NCI-H2171 (cell line): ENCODE measurements at places on chromosomes 5 and 9.
A peak's percentile ranks its signal among the peaks of the same experiment; 100 is the strongest.

DNA sequence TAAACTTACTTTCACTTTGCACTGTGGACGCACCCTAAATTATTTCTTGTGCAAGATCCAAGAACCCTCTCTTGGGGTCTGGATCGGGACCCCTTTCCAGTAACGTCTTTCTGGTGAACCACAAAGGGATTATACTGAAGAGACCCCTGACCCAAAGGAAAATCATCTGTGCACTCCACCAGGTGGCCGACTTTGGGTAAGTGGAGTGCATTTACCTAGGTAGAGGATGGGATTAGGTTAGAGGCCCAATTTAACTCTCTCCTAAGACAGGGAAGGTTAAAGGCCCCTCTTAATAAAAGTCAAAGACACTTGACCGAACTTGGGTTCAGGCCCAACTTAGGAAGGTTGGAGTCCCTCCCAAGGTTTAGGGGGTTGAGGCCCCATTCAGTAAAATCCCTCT, 8.2 kb upstream of the PAIP1 start:
- DNase-seq: no peak

DNA sequence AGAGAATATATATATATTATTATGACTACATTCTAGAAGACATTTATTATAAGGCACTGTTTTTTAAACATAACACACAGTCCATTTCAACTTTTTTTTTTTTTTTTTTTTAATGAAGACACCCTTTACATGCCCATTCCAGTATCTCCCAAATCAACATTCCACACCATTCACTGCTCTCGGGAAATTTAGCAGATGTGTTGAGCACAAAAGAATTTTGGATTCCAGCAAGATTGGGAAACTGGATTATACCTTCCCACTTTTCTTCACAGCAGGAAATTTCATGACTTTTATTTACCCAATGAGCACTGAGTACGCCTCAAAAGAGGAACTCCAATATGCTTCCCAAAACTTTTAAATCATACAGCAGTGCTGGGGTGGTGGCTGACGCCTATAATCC, 333.6 kb upstream of the DAB2 start:
- no peak for DNase-seq

DNA sequence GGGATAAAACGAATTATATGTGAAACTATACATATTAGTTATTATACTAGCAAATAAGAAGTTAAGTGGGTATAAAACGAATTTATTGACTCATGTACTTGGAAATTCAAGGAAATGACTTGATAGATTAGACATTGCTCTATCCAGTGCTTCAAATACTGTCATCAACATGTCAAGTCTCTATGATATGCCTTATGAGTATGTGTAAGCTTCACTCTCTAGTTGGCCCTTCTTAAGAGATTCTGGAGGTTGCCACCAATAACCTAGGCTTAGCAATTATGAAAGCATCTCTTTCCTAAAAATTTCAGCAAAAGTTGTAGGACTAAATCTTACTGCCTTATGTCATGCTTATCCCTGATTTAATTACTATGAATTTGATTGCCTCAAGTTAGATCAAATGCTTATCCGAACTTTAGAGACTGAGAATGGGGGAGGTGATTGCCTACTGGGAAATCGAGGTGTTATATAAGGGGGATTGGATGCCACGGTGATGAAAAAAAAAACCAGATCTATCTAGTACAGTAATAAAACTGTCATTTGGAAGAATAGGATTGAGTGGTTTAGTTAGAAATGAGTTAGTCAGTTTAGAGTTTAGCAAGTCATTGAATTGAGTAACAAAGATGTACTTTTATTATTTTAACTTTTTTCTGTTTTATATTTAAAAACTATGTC, 46.9 kb downstream of the CSNK1G3 start:
- no peak for DNase-seq

- DNase-seq: no peak
Observed at GRCh38 chr5:166639151-166639550, 1652.3 kb upstream of the WWC1 start.

DNA sequence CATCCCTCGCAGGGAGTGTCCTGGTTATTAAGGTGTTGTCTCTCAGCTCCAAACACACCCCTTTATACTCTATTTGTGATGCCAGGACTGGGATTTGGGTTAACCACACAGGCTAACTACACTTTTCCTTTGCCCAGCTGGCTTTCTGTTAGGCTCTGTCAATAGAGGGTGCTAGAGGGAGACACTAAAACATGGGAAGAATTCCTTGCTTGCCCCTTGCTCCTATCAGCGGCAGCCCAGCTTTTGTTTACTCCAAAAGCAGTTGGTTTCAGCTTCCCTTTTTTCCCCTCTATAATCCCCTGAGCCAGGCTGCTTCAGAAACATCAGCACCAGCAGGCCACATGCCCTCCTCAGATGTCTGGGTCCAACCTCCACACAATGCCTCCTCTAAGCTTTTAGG, 297.1 kb downstream of the KCTD16 start:
- DNase-seq: no peak

GRCh38 chr5:95725071-95725820, 5.9 kb upstream of the RHOBTB3 start:
- DNase-seq: no peak

DNA sequence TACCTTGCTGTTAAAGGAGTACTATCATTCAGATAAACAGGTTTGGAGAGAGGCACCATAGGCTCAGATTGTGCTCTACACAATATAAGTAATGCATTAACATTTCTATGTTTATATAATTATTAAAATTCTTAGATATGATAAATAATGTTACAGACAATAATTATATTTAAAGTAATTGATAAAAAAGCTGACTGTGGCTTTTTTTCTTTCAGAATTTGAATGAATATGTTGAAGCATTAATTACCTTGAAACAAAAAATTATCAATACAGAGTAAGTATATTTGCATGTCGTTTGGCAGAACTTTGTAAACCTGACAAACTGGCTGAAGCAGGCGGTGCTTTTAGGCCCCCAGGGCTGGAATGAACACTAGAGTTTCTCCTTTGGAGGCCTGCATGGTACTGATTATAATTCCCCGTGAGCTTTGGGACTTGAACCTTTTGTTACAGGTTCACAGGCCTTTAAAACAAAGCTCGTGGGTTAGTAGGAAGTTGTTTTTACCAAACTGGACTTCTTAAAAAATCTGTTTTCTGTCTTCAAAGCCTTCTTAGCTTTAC, 13.8 kb downstream of the ICE1 start:
- no peak for DNase-seq

DNA sequence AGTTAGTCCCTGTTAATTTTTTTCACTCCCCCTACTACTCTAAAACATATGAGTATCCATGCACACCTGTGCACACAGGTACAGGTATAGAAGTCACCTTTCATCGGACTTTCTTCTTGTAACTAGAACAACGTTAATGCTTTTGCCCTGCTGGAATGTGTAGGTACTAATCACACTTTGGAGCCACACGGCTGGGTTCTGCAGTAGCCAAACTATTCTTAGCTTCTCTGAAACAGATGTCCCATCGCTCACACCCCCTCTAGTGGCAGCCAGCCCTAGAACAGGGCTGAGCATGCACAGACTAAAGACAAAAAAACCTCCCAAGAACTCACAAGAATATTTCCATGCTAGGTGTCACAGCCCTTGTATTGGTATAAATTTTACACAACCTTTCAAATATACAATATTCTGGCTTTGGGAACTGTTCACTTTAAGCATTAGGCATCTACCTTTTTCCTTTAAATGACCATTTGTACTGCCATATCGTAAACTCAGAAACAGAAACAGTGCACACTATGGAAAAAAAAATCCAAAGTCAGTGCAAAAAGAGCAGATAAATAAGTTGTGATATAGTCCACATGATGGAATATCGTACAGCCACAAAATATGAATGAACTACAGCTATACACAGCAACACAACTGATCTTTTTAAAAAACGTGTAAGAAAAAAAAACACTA, 64.0 kb downstream of the RETREG1 start:
- DNase-seq: peak; percentile 59

GRCh38 chr9:100884518-100884917, 144.0 kb upstream of the PLPPR1 start:
- no peak for DNase-seq

DNA sequence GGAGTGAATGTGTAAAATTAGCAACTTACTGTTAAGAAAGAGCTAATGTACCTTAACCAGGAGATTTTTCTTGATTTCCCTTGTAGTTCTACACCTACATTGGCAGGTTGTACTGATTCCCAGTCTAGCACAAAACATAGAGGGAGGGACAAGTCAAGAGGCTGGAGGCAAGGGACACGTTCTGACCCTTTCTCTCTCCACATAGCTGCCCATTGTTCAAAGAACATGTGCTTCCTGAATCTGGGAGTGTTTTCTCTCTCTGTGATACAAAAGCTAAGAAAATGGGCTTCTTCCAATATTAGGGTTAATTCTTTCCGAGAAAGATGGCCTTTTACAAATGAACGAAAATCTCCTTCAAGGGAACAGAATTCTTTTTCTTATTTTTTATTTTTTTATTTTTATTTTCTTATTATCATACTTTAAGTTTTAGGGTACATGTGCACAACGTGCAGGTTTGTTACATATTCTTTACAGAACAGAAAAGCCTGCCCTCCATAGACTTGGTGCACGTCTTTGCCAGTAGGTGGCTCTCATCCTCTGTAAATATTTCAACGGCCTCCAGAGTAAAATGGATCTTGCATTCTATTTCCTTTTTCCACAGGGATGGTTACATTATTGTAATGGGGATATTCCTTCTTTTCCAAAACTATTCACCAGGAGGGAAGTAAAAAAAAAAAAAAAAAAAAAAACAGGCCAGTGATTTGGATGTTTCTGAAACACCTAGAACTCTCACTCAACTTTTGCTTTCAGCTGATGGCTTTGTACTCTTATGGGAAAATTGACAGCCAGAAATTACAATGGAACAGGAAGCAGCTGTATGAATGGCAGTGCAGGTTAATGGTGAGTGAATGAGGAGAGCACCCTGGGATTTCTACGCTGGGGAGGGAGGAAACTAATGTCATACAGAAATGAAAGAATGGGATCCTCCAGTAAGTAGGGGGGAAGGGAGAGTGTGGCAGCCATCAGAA, 13.1 kb upstream of the IFNA5 start:
- peak; percentile 3 for DNase-seq

GRCh38 chr9:33638391-33638915, 114.4 kb downstream of the ANKRD18B start:
- DNase-seq: no peak

GRCh38 chr5:8606231-8606630, 737.3 kb downstream of the MTRR start:
- DNase-seq: no peak

DNA sequence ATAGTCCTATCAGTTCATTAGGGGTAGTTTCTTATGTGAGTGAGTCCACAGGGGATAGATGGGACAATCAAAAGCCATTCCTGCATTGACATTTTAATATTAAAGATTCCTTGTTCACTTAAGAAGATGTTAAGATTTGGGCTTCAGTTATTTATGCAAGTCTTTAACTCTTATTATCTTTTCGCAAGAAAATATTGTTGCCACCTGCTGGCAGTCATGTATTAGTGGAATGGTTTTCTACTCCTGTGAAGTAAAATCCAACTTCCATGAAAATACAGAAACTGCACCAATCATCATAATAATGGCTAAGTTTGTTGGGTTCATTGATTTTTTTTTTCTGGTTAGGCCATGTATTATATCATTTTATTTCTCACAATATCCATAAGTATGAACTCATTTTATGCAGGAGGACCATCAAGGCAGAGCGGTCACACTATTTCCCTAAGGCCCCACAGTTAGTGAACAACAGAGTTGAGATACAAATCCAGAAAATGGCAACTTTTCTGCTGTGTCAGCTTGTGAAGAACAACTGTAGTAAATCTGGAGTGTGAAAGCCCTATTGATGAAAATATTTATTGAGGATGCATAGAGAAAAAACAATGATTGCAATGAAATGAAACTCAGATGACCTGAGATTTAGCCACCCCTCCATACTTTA, 88.5 kb upstream of the TXNDC8 start:
- no peak for DNase-seq

- DNase-seq: no peak
Observed at GRCh38 chr5:143541943-143542797, 138.7 kb upstream of the NR3C1 start.
